ENCODE measurements at places on chromosomes 6 and 20.

- H3K4me3 ChIP-seq, result no peak overlapping the region
- peak overlapping the region; percentile 27 for H3K27ac ChIP-seq
- H3K4me1 ChIP-seq, result peaks cover 16% of the 10 kb centered on the region
- DNase-seq, result no peak
- peaks cover 12% of the 10 kb centered on the region for H3K36me3 ChIP-seq
Observed at GRCh38 chr6:53293691-53294090, 55.1 kb downstream of the ELOVL5 start.

- peaks cover 4% of the 10 kb centered on the region for H3K36me3 ChIP-seq
- no peak for DNase-seq
- H3K27me3 ChIP-seq, result peaks cover 3% of the 10 kb centered on the region
- H3K27ac ChIP-seq, result no peak overlapping the region
Observed at GRCh38 chr20:60209048-60209447, 250.8 kb downstream of the CDH26 start.

DNA sequence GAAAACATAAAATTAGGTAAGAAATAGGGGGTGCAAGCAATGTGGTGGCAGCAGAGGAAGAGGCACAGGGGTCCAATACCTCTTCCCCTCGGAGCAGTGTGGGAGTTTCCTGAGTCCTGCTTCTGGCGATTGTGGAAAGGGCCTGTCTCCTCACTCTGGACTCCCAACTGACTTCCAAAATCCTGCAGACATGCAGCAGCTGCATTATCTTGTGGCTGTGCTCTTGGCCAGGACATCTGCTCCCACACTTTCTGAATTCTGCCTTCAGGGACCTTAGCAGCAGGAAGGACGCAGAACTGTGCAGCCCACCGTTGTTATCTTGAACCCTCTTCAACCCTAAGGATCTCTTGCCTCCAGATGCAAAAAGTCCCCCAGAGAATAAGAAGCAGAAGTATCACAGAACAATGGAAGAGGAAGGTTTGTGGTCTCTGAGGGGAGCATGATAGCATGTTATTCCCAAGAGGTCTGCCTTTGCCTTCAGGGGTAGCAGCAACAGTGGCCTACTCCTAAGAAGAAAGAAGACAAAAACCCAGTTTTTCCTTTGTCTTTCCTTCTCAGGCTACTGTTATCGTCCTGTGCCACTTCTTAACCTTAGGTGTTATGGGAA, 102.5 kb upstream of the EMILIN3 start:
- no peak overlapping the region for H3K27ac ChIP-seq
- no peaks in the 10 kb centered on the region for H3K27me3 ChIP-seq

- H3K27me3 ChIP-seq, result no peaks in the 10 kb centered on the region
- no peak overlapping the region for H3K27ac ChIP-seq
- H3K4me1 ChIP-seq, result no peaks in the 10 kb centered on the region
Observed at GRCh38 chr6:16438718-16439591, 200.6 kb downstream of the GMPR start.

- no peaks in the 10 kb centered on the region for H3K4me1 ChIP-seq
- no peak overlapping the region for H3K4me3 ChIP-seq
- H3K27me3 ChIP-seq, result no peaks in the 10 kb centered on the region
- H3K27ac ChIP-seq, result no peak overlapping the region
- no peaks in the 10 kb centered on the region for H3K36me3 ChIP-seq
Observed at GRCh38 chr6:78062993-78063392, 410.2 kb downstream of the MEI4 start.

DNA sequence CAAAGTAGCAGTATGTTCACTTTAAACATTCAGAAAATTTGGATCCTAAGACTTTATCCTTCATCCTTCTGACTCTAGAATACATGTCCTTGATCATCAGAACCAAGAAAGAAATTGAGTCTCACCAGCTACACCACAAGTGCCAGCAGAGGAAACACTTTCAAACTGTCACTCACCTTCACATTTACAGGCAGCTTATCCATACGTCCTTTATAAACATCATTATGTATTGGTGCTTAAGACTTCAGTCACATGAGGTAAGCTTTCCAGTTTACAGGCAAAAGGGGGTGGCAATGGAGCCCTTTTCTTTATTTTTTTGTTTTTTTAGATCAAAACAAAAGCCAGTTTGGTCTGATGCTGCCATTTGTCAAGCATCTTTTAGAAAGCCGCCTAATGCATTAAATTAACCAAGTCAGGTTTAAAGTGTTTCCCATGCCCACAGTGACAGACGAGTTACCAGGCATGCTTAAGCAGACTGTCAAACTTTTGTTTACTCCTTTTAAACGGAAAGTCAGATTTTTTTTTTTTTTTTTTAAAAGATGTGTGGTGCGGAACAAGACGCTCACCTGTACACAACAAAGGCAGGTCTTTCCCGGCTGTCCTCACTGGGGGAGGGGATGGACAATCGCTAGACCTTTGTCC, 952 bp upstream of the BRPF3 start:
- peak overlapping the region; percentile 91 for H3K4me3 ChIP-seq
- H3K36me3 ChIP-seq, result peaks cover 20% of the 10 kb centered on the region

- no peak for DNase-seq
- peak overlapping the region; percentile 33 for H3K27ac ChIP-seq
- peaks cover 27% of the 10 kb centered on the region for H3K4me1 ChIP-seq
- no peak overlapping the region for H3K4me3 ChIP-seq
- H3K27me3 ChIP-seq, result no peaks in the 10 kb centered on the region
Observed at GRCh38 chr6:47529734-47530133, 52.1 kb downstream of the CD2AP start.

GRCh38 chr6:30679765-30680535, 6.5 kb downstream of the PPP1R18 start:
- H3K4me1 ChIP-seq, result peaks cover 50% of the 10 kb centered on the region
- H3K36me3 ChIP-seq, result peaks cover 35% of the 10 kb centered on the region
- no peak overlapping the region for H3K27ac ChIP-seq
- H3K4me3 ChIP-seq, result peak overlapping the region; percentile 86

Measured in endothelial cell (in vitro differentiated cells).